Inflammatory macrophage treated with lipopolysaccharide for 4 hours (primary cell): ENCODE measurements at places on chromosomes 2 and 18.

DNA sequence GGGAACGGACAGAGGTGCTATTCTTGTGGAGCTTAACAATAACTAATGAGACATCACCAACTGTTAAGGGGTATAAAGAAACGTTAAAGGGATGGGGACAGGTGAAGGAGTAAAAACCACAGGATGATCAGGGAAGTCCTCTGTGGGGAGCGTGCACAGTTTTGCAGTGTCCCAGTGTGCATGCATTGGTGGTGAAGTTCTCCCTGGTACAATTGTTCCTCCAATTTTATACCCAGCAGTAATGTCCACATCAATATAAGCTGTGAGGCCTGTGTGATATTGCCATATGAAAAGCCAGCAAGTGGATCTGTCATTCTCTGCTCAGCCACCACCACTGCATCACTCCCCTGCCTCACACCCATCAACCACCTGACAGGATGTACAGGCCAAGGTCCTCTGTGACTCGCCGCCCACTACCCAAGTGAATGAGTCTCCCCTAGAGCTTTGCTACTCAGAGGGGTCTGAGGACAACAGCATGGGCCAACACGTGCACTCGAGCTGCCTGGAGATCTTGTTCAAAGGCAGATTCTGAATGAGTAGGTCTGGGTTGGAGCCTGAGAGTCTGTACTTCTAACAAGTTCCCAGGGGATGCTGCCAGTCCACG lies 4.6 kb downstream of the MLPH start:
- no peak for DNase-seq

GRCh38 chr18:9735879-9736278 lies 27.8 kb downstream of the RAB31 start:
- no peak for DNase-seq

GRCh38 chr2:167293172-167293781 lies 405.0 kb downstream of the XIRP2 start:
- no peak for DNase-seq

- no peak for DNase-seq
Measured at GRCh38 chr2:30684516-30684915, 122.7 kb downstream of the CAPN13 start.

- DNase-seq = no peak
Measured at GRCh38 chr2:159188449-159188848, 98.1 kb downstream of the WDSUB1 start.

DNA sequence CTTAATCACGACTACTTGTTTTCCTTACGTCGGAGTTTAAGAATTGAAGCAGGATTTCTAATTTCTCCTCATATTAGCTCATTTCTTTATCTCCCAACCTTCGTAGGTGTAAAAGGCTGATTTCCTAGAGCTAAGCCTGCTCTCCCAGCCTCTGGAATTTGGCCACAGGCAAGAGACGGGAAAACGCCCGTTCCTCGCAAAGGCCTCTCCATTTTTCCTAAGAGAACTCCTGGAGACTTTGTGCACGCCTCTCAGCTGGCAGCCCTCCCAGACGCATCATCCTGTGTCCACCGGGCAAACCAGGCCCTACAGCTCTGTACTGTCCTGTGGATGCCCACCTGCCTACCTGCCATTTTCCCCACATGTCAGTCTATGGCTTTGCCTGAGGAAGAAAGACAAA lies 106.3 kb downstream of the FTCDNL1 start:
- DNase-seq = no peak
